ENCODE measurements at places on chromosomes 11 and 22.

- H3K4me3 ChIP-seq: no peak overlapping the region
- H3K27me3 ChIP-seq: no peaks in the 10 kb centered on the region
- no peak for DNase-seq
- H3K4me1 ChIP-seq: no peaks in the 10 kb centered on the region
- H3K27ac ChIP-seq: no peak overlapping the region
Measured at GRCh38 chr22:39845529-39845928, 48.0 kb downstream of the ENTHD1 start.

GRCh38 chr11:88340366-88340935 is 2.9 kb upstream of the CTSC start:
- H3K27me3 ChIP-seq: no peaks in the 10 kb centered on the region
- no peak for DNase-seq
- H3K36me3 ChIP-seq: peaks cover 2% of the 10 kb centered on the region
- H3K4me1 ChIP-seq: peaks cover 59% of the 10 kb centered on the region

DNA sequence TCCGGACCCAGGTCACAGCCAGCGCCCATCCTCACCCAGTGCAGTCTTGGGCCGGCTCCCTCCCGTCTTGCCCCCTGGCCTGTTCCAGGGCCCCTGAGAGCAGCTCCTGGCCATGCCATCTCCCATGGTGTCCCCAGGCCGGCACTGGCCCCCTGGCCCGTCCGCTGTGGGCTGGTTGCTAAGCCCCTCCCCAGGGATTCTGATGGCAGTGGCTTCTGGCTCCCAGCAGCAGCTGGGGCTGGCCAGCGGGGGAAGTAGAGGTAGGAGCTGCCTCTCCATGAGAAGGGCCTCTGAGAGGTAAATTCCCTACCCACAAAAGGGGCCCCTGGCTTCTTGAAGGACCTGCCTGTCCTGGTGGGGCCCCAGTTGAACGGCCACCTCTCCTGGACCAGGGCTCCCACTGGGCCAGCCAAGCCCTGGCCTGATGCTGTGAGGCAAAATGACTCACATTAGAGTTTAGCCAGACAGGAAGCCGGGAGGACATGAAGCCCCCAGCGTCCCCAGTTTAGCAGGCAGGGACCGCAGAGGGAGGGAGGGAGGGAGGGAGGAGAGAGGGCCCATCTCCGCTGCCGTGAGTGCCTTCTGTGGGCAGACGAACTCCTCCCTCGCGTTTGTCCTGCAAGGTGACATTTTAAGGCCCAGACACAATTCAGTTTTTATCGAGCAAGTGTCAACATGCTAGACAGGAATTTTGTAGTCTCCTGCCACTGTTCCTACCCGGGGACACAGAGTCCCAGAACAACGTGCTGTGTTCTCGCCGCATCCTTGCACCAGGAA is 32.9 kb upstream of the GAL start:
- H3K4me3 ChIP-seq: no peak overlapping the region
- H3K27me3 ChIP-seq: peaks cover 3% of the 10 kb centered on the region
- no peaks in the 10 kb centered on the region for H3K4me1 ChIP-seq
- DNase-seq: no peak
- H3K36me3 ChIP-seq: no peaks in the 10 kb centered on the region
- no peak overlapping the region for H3K27ac ChIP-seq

DNA sequence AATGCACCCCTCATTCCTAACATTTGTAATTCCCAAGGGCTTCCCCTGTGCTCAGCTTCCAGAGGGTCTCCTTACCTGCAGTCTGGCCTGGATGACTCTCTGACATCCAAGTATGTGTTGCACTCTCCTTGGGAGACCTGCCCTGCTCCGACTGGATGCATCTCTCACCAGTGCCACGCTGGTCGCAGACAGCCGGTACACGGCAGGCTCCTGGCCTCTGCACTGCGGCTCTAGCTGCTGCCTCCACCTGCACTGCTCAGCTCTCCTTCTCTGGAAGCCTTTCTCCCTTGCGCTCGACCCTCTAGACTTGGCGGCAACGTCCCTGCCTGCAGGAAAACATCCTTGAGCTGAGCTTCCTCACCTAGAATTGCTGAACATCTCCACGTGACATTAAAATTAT is 685.9 kb downstream of the BRD1 start:
- H3K4me1 ChIP-seq: no peaks in the 10 kb centered on the region
- H3K36me3 ChIP-seq: no peaks in the 10 kb centered on the region

GRCh38 chr22:47068626-47068996 is 306.2 kb downstream of the TBC1D22A start:
- no peaks in the 10 kb centered on the region for H3K36me3 ChIP-seq
- H3K27ac ChIP-seq: no peak overlapping the region
- H3K4me1 ChIP-seq: no peaks in the 10 kb centered on the region
- no peaks in the 10 kb centered on the region for H3K27me3 ChIP-seq

DNA sequence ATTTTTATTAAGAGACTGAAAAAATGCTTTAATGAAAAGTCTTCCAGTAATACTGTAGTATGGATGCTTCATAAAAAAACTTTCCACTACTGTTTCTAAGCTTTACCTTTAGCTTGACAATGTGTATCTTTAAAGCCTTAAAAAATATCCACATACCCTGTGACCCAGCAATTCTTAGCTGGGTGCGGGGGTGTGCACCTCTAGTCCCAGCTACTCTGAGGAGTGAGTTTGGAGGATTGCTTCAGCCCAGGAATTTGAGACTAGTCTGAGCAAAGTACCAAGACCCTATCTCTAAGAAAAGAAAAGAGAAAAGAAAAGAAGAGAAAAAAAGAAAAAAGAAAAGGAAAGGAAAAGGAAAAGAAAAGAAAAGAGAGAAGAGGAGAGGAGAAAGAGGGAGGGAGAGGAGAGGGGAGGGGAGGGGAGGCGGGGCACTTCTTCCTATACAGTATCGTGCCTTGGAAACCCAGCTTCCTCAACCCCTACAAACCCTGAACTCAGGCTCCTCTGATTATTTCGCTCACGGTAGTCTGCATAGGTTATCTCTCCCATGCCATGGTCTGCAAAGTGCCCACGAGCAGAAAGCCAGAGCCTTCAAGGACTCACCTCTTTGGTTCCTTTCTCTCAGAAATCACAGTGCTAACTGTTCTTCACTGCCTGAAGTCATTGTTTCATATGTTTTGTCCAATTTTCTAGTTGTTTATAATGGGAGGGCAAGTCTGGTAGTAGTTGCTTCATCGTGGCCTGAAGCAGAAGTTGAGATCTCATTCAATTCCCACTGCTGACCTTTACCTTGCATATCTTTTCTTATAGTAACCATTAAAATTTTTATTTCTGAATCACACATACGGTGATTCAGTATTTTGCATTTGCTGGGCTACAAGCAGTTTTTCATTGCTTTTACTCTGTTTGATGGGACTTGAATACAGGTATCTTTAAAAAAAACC is 82.2 kb downstream of the FAM83F start:
- no peaks in the 10 kb centered on the region for H3K27me3 ChIP-seq
- no peaks in the 10 kb centered on the region for H3K36me3 ChIP-seq
- DNase-seq: no peak
- no peaks in the 10 kb centered on the region for H3K4me1 ChIP-seq

GRCh38 chr11:13012056-13012661 is 3.0 kb downstream of the RASSF10 start:
- no peaks in the 10 kb centered on the region for H3K4me1 ChIP-seq
- no peak for DNase-seq
- peaks cover 6% of the 10 kb centered on the region for H3K27me3 ChIP-seq

DNA sequence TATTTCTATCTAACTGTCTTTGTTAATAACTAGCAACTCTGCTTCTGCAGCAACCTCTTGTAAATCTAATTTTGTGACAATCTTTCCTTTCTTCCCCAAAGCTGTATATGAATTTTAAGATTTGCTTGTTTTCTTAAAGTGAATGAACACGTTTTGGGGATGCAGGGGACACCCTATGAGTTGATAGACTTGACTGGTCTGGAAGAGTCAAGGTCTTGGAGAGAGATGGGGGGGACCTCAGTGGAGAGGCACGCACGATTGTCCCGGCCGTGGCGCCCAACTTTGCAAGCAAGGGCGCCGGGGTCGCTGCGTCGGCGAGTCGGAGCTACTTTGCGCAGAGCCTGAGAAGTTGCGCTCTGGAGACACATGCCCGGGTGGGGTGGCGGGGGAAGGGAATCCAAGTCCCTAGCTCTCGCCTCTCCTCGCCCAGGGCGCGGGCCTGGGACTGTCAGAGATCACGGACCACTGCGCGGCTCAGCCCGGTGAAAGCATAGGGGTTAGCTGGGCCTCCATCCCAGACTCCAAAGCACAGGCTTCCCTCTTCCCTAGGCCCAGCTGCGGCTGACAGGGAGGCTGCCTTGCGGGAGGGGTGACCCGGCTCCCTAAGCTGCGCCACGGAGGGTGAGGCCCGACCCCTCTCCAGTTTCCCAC is 854 bp downstream of the ABCC8 start:
- peak; percentile 20 for DNase-seq
- no peaks in the 10 kb centered on the region for H3K36me3 ChIP-seq
- H3K27ac ChIP-seq: no peak overlapping the region
- peaks cover 32% of the 10 kb centered on the region for H3K4me1 ChIP-seq
- no peaks in the 10 kb centered on the region for H3K27me3 ChIP-seq

- no peaks in the 10 kb centered on the region for H3K36me3 ChIP-seq
- no peak for DNase-seq
- no peak overlapping the region for H3K4me3 ChIP-seq
Measured at GRCh38 chr11:13999704-14000103, 37.2 kb downstream of the SPON1 start.

GRCh38 chr11:35855671-35856070 is 88.2 kb upstream of the LDLRAD3 start:
- no peak for DNase-seq
- no peak overlapping the region for H3K27ac ChIP-seq
- H3K27me3 ChIP-seq: peaks cover 3% of the 10 kb centered on the region
- H3K36me3 ChIP-seq: no peaks in the 10 kb centered on the region

DNA sequence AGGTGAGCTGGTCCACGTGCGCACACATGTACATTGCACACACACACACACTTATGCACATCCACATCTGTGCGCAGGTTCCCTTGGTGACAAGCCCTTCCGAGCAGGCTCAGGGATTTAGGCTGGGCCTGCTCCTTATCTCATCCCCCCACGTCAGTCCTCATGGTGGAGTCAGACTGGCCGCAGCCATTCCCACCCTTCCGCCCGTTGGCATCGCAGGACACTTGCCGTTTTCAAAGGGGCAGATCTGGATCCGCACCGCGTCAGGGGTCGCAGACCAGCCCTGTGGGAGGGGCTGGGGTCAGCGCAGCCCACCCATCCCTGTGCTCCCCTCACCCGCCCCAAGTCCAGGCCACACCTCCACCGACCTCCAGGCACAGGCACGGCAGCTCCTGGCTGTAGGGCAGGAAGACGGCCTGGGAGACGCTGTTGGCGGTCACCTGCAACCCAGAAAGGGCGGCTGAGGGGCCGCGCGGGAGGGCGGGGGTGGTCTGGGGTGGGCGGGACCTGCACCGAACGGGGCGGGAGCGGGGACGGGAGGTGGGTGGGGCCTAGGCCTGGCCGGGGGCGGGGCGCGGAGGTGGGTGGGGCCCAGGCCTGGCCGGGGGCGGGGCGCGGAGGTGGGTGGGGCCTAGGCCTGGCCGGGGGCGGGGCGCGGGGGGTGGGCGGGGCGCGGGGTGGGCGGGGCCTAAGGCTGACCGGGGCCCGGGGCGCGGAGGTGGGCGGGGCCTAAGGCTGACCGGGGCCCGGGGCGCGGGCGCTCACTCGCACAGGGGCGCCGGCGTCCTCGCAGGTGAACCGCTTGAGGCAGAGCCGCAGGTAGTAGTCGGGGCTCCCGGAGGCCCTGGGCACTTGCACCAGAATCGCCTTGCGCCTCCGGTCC is 13.3 kb downstream of the IL17REL start:
- H3K4me1 ChIP-seq: no peaks in the 10 kb centered on the region
- no peak for DNase-seq
- no peaks in the 10 kb centered on the region for H3K27me3 ChIP-seq
- no peak overlapping the region for H3K27ac ChIP-seq
- no peak overlapping the region for H3K4me3 ChIP-seq
- H3K36me3 ChIP-seq: no peaks in the 10 kb centered on the region

- H3K36me3 ChIP-seq: no peaks in the 10 kb centered on the region
- no peaks in the 10 kb centered on the region for H3K4me1 ChIP-seq
- H3K27ac ChIP-seq: no peak overlapping the region
- H3K4me3 ChIP-seq: no peak overlapping the region
- no peaks in the 10 kb centered on the region for H3K27me3 ChIP-seq
Measured at GRCh38 chr22:45999379-45999971, 22.5 kb upstream of the WNT7B start.

DNA sequence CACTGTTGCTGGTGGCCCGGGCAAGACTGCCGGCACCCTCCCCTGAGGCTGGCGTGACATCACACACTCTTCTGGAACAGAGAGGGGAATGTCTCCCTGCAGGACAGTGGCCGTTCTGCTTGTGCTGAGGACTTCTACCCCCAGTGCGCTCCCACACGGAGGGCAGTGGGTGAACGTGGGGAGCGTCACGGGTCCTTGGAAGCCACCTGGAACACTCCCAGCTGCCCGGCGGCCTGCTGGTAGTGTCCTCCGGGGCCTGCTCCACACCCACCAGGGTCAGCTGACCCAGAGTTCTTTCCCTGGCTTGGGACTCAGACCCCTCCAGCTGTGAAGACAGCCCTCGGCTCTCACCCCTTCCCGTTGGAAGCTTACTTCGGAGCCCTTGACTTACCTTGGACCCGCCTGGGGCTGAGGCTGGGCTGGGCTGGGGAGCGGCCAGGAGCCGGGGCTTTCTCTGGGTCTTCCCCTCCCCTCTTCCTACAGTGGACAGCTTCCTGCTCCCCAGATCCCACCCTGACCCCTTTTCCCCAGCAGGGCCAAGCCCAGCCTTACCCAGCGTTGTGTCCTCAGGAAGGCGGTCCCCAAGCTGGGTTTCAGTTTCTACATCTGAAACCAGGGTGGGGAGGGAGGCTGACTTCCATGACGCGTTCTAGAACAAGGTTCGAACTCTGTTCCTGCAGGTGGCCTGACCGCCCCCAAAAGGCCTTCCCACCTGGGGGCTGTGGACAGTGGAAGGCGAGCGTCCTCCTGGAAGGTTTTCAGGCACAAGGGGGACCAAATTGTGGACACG is 14.8 kb upstream of the GAL start:
- H3K27ac ChIP-seq: no peak overlapping the region
- no peaks in the 10 kb centered on the region for H3K36me3 ChIP-seq
- H3K27me3 ChIP-seq: no peaks in the 10 kb centered on the region
- no peak for DNase-seq

DNA sequence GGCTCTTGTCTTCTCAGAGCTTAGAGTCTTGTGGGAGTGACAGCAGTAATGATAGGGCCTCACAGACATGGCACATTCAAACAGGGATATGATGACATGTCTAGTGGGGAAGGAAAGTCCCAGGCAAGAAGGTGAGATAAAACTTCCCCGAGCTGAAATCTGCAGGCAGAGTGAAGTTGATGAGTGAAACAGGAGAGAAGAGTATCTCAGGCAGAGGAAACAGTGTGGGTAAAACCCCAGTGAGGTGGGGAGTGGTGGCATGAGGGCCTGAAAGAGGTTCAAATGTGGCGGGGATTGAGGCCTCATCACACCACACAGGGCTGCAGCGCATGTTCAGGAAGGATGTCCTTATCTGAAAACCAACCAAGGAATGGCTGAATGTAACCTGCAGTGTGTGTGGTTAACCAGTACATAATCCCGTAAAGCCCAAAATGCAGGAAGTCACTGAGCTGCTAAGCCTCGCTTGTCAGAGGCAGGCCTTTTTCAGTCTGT is 153.8 kb upstream of the E2F8 start:
- no peaks in the 10 kb centered on the region for H3K36me3 ChIP-seq
- DNase-seq: peak; percentile 7
- H3K4me3 ChIP-seq: no peak overlapping the region
- no peaks in the 10 kb centered on the region for H3K4me1 ChIP-seq
